ENCODE measurements at places on chromosomes 5 and 9. TPM values are rescaled to one million over a fixed set of nuclear protein-coding genes. Genes with fewer than 3 reads are reported as not detected.

The GDA gene
- 97.2 TPM for polyA plus RNA-seq

The CRAT gene
- 84.3 TPM for polyA plus RNA-seq

The SLC35A4 gene
- polyA plus RNA-seq: 62.5 TPM

The CIZ1 gene
- 95.1 TPM for polyA plus RNA-seq

The SPINK13 gene
- polyA plus RNA-seq: not detected

The CCIN gene
- 0.07 TPM for polyA plus RNA-seq

The ARHGEF37 gene
- 4.5 TPM for polyA plus RNA-seq

The FOXD4L3 gene
- polyA plus RNA-seq: 0.12 TPM

The F2RL2 gene
- 5.4 TPM for polyA plus RNA-seq

The FABP6 gene
- 9.1 TPM for polyA plus RNA-seq

The FAM219A gene
- polyA plus RNA-seq: 8.6 TPM

The GRXCR2 gene
- 0.03 TPM for polyA plus RNA-seq

The SLC6A18 gene
- polyA plus RNA-seq: 0.03 TPM

The SNX2 gene
- polyA plus RNA-seq: 133 TPM

The RAB3C gene
- polyA plus RNA-seq: 12.6 TPM

The CD14 gene
- 13.2 TPM for polyA plus RNA-seq

The CNTFR gene
- 15.9 TPM for polyA plus RNA-seq

The PFN3 gene
- not detected for polyA plus RNA-seq

The ACOT12 gene
- 0.72 TPM for polyA plus RNA-seq

The LCN1 gene
- polyA plus RNA-seq: 0.09 TPM

The TTLL11 gene
- 5.0 TPM for polyA plus RNA-seq

The AIF1L gene
- 7.5 TPM for polyA plus RNA-seq

The KIAA1958 gene
- 8.9 TPM for polyA plus RNA-seq

The DNAJC25 gene
- polyA plus RNA-seq: 12.3 TPM

The ABCA2 gene
- polyA plus RNA-seq: 25.3 TPM

The SLC34A3 gene
- polyA plus RNA-seq: 36.9 TPM

The AJM1 gene
- 10.4 TPM for polyA plus RNA-seq

The NR2F1-AS1 gene
- 7.2 TPM for polyA plus RNA-seq

The GLRA1 gene
- 0.03 TPM for polyA plus RNA-seq

The IFNA2 gene
- not detected for polyA plus RNA-seq

The SGCD gene
- 9.0 TPM for polyA plus RNA-seq

The TMEM252 gene
- polyA plus RNA-seq: 2.4 TPM

The CDC25C gene
- 4.5 TPM for polyA plus RNA-seq

The ARAP3 gene
- polyA plus RNA-seq: 17.5 TPM

The NEUROG1 gene
- not detected for polyA plus RNA-seq

Data from large intestine (tissue), 12 donors.